GM13976 (cell line): ENCODE measurements at places on chromosomes 1 and 21.

DNA sequence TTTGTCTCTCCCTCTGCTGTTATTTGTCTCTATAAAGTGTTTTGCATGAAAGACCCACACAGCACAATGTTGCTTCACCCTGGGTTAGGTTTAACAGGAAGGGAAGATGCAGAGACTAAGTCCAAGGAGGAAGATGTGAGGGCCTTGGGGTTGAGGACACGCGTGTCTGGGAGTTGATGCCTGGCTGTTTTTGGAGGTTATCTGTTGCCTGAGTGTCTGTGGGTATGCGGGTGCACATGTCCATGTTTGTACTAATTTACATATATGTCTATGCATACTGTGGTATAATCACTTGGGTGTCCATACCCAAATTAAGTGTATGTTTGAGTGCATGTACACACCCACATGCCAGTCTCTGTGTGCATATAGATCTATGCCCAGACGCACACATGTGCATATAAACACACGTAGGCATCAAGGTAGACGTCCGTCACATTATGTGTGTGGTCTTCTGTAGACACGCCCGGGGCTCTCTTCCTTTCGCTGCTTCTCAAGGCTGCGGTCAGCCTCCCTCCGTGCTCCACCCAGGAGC is 962 bp upstream of the MAN1C1 start:
- no peak for DNase-seq

- no peak for DNase-seq
These were observed 28.3 kb downstream of the CD160 start for GRCh38 chr1:145747398-145748247.

GRCh38 chr1:234756066-234756774 is 146.2 kb upstream of the IRF2BP2 start:
- no peak for DNase-seq

- DNase-seq: no peak
These were observed 85.3 kb downstream of the CAMTA1 start for GRCh38 chr1:6870571-6870970.
